ENCODE measurements at places on chromosomes 2 and 18. TPM values are rescaled to one million over a fixed set of nuclear protein-coding genes. Genes with fewer than 3 reads are reported as not detected.

The STPG4 gene
- total RNA-seq: 0.26 TPM

The YES1 gene
- total RNA-seq: 50.9 TPM

The EPB41L3 gene
- total RNA-seq: 107 TPM

The CTAGE1 gene
- 0.03 TPM for total RNA-seq

The ALPI gene
- total RNA-seq: not detected

The BBS5 gene
- 19.2 TPM for total RNA-seq

The MROH2A gene
- not detected for total RNA-seq

The ALS2 gene
- total RNA-seq: 18.4 TPM

The COL4A4 gene
- not detected for total RNA-seq

The GPR75 gene
- total RNA-seq: 0.53 TPM

The PCGF1 gene
- total RNA-seq: 72.9 TPM

The PROKR1 gene
- 6.9 TPM for total RNA-seq

The TPO gene
- total RNA-seq: not detected

The LYPD6B gene
- total RNA-seq: not detected
